ENCODE measurements at places on chromosomes 13 and 19.
A peak's percentile ranks its signal among the peaks of the same experiment; 100 is the strongest.

- DNase-seq, result peak; percentile 53
Measured at GRCh38 chr13:97224544-97225300, 2.6 kb downstream of the MBNL2 start.

DNA sequence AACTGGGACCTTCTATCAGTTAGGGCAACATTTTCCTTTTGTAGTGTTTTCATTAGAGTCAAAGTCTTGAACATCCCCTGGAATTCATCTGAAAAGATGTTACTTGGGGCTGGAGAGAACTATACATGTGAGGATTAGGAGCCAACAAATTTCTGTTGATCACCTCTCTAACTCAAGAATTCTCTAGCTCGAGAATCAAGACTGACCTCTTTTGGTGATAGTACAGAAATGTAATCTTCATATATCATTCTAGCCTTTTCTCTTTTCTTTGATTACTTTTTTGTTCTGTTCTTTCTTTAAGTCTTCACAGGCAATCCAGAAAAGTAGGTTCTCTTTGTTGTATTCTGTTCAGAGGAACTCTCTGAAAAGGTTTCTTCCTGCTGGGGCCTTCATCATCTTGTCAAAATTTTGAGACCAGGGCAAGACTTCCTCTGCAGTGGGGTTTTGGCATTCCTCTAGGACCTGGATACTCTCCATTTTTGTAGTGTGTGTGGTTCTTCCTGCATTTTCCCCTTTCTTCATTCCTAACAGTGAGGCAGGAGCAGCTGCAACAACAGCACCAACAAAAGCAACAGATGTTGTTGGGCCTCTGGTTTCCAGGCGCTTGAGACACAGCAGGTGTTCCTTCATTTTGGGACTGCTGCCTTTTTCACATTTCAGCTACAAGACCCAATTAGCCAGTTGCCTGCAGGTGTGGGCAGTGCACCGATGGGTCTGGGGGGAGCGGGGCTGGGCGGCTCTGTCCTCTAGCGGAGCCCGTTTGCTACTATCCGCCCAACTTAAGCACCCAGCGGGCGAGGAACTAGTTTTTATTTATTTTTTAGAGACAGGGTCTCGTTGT lies 26.2 kb downstream of the ELF1 start:
- peak; percentile 19 for DNase-seq

DNA sequence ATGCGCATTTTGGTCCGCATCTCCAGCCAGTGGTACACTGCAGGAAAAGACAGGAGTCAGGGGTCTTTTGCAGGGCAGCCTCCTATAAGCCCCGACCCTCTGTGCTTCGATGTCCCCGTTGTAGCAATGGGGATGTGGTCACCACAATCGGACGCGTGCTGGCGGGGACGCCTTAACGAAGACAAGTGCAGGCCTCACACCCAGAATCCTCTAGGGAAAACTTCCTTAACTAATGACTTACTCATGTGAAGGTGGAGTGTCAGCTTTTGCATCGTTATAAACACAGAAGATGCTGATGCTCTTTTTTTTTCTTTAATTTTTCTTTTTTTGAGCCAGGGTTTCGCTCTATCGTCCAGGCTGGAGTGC lies 22.1 kb downstream of the VASP start:
- DNase-seq, result no peak

- no peak for DNase-seq
Measured at GRCh38 chr19:51491586-51491985, 10.0 kb downstream of the SIGLEC12 start.

DNA sequence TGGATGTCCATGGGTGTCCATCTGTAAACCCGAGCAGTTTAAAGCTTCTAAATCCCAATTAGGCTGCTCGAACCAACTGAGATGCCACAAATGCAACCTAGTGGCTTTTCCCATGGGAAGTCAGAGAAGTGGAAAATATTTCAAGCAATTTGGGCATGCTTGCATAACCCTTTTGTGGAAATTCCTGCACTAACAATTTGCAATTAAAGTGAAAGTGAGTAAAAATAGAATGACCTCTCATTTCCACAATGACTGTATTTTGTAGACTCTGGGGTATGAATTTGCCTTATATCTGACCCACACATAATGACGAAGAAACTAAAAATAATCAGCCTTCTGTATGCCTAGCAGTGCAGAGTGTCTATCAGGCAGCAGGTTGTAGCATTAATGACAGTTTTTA lies 91.8 kb upstream of the TSC22D1 start:
- DNase-seq, result no peak

- no peak for DNase-seq
Measured at GRCh38 chr13:94303644-94304174, 175.8 kb downstream of the DCT start.

DNA sequence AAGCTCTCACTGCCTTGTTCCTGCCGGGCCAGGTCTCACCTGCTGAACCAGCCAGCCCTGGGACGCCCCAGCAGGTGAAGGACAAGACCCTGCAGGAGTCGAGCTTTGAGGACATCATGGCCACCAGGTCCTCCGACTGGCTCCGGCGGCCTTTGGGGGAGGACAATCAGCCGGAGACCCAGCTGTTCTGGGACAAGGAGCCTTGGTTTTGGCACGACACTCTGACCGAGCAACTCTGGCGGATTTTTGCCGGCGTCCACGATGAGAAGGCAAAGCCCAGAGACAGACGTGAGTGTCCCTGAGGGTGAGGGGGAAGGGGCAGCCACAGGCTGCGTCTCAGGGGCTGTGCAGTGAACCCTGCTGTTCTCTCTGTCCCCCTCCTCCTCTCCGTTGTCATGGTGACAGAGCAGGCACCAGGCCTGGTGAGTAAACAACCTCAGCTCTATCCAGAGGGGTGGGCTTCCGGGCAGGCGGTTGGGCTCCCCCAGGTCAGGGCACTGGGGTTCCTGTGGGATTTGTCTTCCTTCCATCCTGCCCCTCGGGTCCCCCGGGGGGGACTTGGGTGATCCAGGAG lies 9.7 kb downstream of the TLE6 start:
- no peak for DNase-seq

- peak; percentile 56 for DNase-seq
Measured at GRCh38 chr19:33143897-33144405, 12.0 kb downstream of the WDR88 start.

- no peak for DNase-seq
Measured at GRCh38 chr13:34166406-34166805, 348.5 kb downstream of the RFC3 start.
